ENCODE measurements at places on chromosomes 7 and 10.

- DNase-seq: no peak
These were observed 3.1 kb downstream of the CD36 start for GRCh38 chr7:80641548-80641947.

GRCh38 chr7:36217211-36217960 is 64.3 kb downstream of the EEPD1 start:
- no peak for DNase-seq

GRCh38 chr7:69703099-69703498 is 104.8 kb downstream of the AUTS2 start:
- DNase-seq: no peak

DNA sequence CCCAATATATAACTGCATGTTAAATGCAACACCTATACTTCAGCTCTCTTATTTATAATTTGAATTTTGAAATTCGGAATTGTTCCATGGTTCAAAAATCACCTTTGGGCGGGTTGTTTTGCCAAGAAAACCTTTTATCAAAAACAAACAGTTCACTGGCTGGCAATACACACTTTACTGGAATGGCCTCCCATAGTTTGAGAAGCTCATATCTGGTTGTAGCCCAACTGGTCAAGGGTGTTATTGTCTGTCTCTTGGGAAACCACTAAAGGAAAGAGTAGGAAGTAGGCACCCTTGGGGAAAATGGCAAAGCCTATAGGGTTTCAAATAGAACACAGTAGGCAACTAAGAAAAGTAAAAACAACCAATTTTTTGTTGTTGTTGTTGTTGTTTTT is 117.9 kb downstream of the HIPK2 start:
- DNase-seq: no peak

DNA sequence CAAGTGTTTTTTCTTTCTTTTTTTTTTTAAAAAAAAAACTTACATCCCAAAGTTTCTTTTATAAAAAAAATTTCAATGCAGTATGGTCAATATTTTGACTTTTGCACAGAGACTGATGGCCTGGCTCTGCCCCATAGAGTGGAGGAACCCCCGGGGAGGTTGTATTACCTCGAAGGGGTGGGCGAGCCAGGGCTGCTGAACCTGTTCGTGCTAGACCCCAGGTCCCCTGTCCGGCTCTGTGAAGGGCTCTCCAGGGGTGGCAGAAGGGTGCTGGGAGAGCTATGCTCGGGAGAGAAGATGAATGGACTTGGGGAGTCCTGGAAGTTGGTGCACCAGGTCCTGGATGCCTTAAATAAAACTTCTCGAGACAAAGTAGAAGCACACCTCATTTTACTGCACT is 446.4 kb upstream of the KLF6 start:
- no peak for DNase-seq

DNA sequence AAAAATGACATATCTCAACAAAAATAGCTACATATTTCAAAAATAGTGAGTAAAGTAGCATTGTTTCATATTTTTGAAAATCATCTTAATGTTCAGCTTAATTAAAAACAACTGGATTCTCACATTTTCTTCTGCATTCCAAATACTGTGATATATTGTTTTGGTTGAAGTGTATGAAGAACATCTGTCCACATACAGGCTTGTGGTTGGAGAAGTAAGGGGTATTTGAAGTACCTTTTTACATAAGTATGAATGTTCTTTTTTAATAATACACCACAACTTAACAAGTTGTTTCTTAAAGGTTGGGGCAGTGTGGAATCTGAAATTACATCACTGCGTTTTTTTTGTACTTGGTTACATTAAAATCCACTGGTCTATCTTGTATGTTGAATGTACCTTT is 442.5 kb downstream of the KIF20B start:
- no peak for DNase-seq

DNA sequence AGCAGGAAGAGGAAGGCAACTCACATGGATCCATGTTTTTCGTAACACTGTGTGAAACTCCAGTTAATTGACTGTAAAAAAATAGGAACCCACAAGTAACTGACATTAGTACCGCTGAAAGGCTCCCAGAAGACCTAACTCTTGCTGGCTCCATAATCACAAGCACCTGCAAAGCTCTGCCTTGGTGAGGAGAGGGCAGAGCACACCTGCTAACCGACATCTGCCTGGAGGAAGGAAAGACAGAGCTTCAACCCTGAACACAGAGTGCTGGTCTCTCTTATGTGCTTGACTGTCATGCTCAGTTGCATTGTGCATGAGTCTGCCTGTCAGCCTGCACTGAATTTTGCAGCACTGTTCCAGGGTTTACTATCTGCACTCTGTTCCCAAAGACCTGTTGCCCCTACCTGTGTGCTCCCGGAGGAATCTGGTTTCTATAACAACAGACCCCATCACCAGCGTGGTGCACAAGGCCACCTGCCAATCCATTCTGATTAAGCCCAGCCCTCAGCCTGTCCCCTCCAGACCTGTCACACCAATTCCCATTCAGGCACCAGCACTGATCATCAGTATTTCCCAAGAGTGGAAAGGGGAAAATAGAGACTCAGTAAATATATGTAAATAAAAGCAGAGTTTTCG is 63.1 kb upstream of the ANKRD1 start:
- no peak for DNase-seq

DNA sequence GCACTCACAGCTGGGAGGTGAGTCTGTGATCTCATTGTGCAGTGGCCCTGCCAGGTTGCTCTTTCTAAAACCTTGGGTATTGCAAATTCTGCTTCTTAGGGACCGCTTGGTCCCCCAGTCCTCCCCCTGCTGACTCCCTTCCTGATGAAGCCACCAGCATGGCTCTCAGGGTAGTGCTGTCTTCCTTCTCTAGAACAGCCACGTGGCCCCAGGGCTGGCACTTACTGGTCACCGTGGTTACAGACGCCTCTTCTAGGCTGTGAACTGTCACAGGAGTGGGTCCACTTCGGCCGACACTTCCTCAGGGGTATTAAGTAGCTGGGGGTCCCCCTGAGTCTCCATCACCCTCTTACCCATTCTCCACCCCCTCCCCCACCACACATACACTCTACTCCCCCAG is 2.7 kb upstream of the HTRA1 start:
- DNase-seq: no peak

DNA sequence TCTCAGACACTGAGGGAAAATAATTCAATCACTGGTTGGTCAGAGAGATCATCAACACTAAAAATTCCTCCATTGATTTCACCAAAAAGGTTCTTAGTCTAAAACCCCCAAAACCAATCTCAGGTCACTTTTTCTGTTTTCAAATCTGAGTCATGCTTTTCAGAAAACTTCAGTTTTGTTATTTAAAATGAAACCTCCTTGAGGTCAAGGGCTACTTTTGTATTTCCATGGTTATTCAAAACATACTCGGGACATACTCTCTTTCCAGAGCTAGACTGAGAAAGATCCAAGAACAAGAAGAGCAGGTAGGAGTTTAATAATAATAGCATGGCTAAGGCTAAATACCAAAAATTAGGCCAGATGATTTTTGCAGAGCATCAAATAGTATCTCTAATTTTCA is 152.8 kb downstream of the SDHAF3 start:
- DNase-seq: no peak

DNA sequence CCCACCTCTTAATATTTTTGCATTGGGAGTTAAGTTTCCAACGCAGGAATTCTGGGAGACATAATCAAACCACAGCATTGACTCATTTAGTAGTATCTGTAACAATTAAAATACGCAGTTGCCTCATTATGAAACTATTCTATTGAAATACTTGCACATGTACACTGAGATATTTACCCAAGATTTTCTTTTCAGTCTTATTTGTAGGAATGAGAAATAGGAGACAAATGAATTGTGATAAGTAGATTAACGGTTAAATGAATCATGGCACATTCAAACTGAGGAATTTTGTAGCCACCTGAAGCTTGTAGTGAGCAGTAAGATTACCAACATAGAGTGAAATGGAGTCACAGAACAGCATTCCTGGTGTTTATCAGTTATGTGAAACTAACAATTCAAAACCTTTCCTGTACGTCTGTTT is 18.1 kb downstream of the RP9 start:
- no peak for DNase-seq

DNA sequence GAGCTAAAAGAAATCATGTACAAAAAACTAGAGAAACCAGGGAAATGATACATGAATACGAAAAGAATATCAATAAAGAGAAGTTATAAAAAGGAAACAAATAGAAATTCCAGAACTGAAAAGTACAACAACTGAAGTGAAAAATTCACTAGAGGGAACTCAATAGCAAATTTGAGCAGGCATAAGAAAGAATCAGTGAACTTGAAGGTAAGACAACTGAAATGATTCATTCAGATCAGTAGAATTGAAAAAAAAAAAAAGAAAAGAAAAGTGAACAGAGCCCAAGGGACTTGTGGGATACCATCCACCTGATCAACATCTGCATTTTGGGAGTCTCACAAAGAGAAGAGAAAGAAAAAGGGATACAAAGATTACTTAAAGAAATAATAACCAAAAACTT is 78.3 kb downstream of the HHEX start:
- no peak for DNase-seq

DNA sequence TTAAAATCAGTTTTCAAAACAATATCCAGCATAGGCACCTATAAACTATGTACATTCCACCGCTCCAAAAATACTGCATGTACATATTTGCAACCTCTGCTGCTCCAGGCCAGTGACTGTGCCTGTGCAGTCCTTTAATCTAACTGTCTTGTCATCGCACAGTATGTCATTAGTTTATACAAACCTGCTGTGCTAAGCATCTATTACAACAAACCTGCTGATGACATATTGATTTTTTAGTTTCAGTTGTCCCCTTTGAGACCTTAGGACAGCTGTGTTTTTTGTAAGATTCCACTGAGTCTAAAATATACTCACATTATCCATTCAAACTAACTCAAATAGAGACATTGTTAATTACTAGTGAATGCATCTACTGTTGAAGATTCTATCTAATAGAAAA is 33.1 kb downstream of the SEMA3C start:
- DNase-seq: no peak

- DNase-seq: no peak
These were observed 70.8 kb downstream of the NKX6-2 start for GRCh38 chr10:132714986-132715775.

- no peak for DNase-seq
These were observed 91.8 kb downstream of the ARHGAP12 start for GRCh38 chr10:31836569-31837406.

- no peak for DNase-seq
These were observed 355.1 kb upstream of the MGMT start for GRCh38 chr10:129111922-129112321.

DNA sequence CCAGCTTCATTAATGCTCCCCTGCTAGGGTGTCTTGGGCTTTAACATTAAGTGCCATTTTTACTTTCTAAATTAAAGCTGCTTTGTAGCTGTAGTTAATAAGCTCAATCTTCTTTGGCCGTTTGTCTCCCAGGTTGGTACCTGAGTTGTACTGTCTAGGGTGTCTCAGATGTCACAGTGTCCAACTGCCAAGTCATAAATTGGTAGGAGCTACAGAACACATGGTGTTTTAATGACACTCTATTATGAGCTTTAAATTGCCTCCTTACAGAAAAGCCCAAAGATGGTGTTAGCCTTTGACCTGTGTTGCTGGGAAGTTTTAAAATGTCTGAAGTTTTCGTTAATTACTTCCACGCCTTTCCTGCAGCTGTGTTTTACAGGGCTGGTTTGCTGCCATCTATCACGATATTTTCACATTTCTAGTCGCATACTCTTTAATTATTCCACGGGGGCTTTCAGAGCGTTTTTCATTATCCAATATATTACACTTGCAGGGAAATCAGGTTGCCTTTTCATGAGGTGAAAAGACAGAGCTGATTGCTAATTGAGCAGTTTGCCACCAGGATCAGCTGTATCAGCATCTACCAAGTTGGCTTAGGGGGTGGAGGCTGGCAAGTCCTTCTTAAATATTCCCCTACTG is 247.8 kb upstream of the PLPP4 start:
- DNase-seq: no peak

GRCh38 chr10:129800796-129801340 is 163.2 kb downstream of the EBF3 start:
- DNase-seq: no peak

DNA sequence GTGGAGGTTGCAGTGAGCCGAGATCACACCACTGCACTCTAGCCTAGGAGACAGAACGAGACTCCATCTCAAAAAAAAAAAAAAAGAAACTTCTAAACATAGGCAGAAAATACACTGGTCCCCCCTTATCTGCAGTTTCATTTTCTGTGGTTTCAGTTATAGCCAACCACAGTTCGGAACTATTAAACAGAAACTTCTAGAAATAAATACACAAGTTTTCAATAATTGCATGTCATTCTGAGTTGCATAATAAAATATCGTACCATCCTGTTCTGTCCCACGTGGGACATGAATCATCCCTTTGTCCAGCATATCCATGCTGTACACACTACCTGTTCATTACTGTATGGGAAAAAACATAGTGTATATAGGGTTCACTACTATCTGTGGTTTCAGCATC is 8.0 kb downstream of the XRCC2 start:
- DNase-seq: no peak

GRCh38 chr7:155467846-155468784 is 10.2 kb downstream of the EN2 start:
- no peak for DNase-seq
